Nasal cavity respiratory epithelium epithelial cell of viscerocranial mucosa (primary cell): ENCODE measurements at places on chromosomes 2 and 18. TPM values are rescaled to one million over a fixed set of nuclear protein-coding genes. Genes with fewer than 3 reads are reported as not detected.

Gene MRO
- not detected in 2 replicates for total RNA-seq

Gene EPB41L3
- 0.68 and 2.1 TPM in 2 replicates for total RNA-seq

Gene LIMS3
- total RNA-seq = 3.1 TPM in 1 of 2 replicates, not detected in the other

Gene UGT1A8
- under 0.01 and 0.14 TPM in 2 replicates for total RNA-seq

Gene POTEI
- not detected in 2 replicates for total RNA-seq

Gene TTN
- under 0.01 TPM in 2 replicates for total RNA-seq

Gene RPIA
- 6.2 and 8.3 TPM in 2 replicates for total RNA-seq

Gene LYPD1
- 0.14 TPM in 1 of 2 replicates, not detected in the other for total RNA-seq

Gene CCDC195
- total RNA-seq = not detected in 2 replicates

Gene OBSL1
- total RNA-seq = 8.9 and 27.7 TPM in 2 replicates

Gene ANKRD62
- total RNA-seq = under 0.01 TPM in 1 of 2 replicates, not detected in the other

Gene PCARE
- under 0.01 TPM in 1 of 2 replicates, not detected in the other for total RNA-seq
